Lung (tissue), 17 donors: ENCODE measurements at places on chromosomes 5 and 9.

DNA sequence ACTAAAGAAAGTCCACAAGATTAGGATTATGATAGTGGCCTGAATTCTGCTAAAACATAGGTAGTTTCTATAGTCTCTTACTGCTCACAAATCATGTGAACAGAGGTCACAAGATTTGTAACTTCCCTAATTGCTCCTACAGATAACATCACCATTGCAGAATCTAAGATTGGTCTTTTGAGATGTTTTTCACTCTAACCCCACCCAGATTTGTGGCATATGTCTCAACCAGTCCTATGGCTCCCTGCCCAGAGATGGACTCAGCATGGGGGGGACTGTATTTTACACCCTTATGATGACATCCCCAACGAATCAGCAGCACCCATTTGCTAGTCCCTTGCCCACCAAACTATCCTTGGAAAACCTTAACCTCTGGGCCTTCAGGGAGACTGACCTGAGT, 1046.2 kb downstream of the CDH12 start:
- DNase-seq = no peak

GRCh38 chr9:2389404-2389803, 232.2 kb upstream of the VLDLR start:
- DNase-seq = no peak

- no peak for DNase-seq
Observed at GRCh38 chr9:81858657-81859430, 69.4 kb upstream of the SPATA31D4 start.

DNA sequence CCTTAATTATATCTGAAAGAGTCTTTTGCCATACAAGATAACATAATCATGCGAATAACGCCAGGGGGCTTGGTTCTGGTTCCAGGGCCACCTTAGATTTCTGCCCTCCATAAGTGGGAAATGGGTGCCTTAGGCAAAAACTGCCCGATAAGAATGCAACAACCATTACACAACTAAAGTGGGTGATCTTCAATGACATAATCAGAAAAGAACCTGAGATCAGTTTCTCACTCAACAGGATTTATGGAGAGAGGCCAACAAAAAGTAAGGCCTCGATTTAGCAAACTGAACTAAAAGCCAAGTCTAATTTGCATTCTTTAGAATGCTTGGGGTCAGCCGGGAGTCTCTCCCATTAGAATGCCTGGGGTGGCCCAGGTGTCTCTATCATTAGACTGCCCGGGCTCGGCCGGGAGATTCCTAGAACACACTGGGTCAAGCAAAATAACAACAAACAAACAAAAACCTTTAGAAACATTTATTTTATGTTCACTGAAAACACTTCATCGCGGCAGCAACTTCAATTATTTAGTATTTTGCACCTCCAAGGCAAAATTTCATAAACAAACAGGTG, 194.8 kb downstream of the AUH start:
- no peak for DNase-seq

DNA sequence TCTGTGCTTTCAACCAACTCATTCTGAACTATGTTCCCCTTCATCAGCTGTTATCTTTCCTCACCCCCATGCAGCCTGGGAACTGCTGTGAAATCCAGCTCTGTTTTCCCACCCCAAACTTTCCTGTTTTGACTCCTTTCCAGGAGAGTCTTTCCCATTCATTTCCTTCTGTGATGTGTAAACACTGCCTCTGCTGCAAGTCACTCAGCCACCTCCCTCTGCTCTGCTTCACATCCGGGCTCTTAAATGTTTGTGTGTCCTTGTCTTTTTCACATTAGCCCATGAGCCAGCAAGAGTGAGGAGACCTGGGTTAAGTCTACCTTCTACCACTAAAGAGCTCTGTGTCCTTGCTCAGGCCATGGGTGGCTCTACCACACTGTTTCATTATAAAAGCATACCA, 137.5 kb downstream of the ICE1 start:
- DNase-seq = no peak

DNA sequence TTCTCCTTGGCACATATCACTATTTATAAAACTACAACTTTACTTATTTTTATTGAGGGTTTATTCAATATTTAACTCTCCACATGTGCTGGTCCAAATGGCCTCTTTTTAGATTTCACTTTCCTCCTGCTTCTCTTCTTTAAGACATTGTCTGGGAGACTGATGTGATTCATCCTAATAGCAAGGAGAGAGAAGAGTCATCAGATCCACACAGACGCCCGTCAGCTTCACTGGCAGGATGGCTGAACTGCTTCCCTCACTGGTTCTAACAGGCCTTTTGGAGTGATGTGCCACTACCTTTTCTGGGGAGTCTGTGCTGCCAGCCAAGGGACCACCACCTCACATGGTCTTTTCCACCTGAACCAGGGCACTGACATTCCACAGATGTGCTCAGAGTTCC, 16.5 kb upstream of the ROR2 start:
- no peak for DNase-seq

DNA sequence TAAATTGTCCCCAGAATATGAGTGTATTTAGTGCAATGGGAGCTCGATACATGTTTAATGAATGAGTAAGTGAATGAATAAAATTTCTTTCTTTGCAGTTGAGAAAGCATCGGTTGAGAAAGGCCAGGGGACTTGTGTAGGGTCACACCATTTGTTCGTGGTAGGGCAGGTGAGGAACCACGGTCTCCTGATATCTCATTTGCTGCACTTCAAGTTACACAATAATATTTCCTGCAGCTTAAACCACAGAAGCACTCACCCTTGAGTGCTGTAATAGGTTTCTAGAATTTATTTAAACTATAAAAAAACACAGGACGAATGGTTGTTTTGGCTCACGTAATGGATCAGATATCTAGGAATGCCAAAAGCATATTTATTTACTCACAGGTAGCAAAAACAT, 429.8 kb downstream of the SPATA31D1 start:
- DNase-seq = no peak

- no peak for DNase-seq
Observed at GRCh38 chr5:159453209-159453608, 122.9 kb upstream of the IL12B start.

DNA sequence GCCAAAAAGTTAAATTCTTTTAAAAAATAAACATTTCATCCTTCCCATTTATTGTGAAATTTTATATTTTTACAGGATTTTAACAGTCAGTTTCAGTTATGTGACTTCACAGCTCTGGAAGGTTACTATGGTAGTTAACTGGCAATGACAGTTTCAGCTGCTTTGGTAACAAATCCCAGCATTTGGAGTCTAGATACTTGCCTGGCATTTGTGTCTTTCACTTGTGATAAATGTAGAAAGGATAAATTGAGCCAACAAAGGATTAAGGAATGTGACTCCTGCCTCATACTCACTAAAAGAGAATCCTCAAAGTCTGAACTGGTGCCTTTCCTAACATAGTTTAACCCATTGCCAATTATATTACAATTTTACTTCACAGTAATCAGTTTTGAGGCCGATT, 315.5 kb downstream of the FER start:
- DNase-seq = no peak

DNA sequence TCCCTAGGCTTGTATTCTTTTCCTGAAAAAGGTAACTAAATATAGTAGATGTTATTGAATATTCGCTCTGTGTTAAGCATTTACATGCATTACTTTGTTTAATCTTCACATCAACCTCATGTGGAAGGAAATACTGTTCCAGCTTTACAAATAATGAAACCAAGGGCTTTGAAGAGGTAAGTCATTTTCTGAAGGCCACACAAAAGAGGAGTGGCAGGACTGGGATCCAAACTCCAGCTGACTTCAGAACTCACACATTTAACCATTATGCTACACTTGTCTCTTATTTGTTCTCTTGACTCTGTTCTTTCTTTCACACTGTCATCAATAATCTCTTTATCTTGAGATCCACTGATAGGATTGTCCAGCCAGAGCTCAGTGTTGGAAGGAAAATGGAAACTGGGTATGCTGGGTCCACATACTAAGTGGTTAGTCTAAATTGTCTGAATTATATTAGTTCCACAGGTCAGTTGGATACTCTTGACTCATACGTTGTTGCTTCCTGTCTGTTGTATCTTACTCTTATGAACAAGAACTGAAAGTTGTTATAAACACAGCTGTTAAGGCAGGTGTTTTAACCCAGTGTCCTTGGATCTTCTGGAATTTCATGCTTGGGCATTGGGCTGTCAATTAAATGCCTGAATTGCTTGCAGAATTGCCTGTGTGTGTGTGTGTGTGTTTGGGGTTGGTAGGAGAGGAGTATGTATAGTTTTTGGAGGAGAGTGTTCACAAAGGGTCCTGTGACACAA, 65.6 kb downstream of the TLE4 start:
- DNase-seq = no peak

DNA sequence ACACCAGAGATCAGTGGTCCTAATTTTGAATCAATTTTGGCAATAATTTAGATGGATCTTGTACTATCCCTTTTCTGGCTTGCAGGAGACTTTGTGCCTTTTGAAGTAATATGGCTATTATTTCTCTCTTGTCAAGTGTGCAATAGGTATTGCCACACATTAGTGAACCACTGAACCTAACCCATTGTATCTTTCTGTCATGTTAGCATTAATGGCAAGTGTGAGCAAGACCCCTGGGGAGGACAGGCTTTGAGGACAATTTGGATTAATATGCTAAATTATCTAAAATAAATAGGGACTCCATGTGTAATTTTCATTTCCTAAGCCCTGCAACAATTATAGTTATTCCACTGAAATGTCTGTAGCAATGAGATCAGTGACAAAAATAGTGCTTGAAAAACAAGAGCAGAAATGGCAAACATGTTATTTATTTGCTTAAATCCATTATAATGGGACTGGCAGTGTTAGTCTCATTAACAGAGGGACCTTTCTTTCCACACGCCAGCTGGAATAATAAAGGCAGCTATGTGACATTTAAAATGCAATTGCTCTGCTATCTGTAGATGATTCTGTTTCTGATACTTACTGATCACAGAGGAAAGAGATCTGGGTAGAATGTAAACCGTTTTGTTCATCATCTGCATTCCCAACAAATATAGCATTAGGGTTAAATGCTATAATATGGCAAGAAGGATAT, 753.3 kb upstream of the ZNF608 start:
- DNase-seq = no peak

GRCh38 chr5:61461417-61461816, 129.4 kb downstream of the ZSWIM6 start:
- DNase-seq = no peak

DNA sequence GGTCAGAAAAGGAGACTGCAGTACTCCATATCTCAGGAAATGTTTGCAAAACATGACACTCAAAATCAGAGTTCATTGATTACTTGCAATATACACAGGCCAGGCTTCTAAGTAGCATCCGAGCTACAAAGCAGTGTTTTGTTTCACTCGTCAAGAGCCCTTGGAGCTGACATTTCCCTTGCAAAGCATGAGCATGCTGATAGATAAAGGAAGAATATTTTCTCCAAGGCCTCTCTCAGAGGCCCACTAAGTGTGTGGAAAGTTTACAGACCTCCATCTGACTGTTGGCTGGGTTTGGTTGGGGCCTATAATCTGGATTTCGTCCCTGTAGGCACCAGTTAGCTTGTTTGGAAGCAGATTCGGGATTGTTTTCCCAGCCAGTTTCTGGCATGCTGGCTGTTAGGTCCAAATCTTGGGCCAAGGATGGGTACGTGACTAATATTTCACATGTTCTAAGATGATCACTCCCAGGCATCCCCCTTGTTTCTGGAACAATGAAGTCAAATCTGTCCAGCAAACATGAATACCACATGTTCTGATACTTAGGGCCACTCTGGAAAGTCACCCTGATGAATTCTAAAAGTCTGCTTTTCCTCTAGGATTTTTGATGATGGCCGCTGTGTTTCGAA, 161.3 kb downstream of the RFK start:
- DNase-seq = no peak

DNA sequence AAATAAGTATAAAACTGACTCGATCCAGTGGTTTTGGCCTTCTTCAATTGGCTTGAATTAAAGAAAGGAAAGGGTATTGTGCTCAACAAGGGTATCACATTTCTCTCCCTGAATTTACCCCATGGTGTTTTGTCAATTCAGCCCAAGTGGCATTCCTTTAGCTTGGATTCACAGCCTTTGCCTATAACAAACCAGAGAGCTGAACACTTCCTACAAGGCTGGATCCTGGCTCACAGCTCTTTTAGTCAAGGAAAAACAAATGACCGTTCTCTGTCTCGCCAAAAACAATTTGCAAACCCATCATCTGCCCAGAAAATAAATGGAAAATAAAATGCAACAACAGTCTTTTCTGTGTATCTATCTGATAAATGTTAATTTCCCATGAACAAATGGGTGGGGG, 5.7 kb downstream of the ZNF366 start:
- DNase-seq = no peak

- DNase-seq = no peak
Observed at GRCh38 chr5:176796411-176796810, 13.9 kb upstream of the UNC5A start.

GRCh38 chr5:66894480-66895240, 298.5 kb downstream of the MAST4 start:
- no peak for DNase-seq
